Eye (tissue), 1 donor: ENCODE measurements at places on chromosomes 5 and 9.

GRCh38 chr9:119761812-119762211 is 392.6 kb upstream of the BRINP1 start:
- no peak for DNase-seq

DNA sequence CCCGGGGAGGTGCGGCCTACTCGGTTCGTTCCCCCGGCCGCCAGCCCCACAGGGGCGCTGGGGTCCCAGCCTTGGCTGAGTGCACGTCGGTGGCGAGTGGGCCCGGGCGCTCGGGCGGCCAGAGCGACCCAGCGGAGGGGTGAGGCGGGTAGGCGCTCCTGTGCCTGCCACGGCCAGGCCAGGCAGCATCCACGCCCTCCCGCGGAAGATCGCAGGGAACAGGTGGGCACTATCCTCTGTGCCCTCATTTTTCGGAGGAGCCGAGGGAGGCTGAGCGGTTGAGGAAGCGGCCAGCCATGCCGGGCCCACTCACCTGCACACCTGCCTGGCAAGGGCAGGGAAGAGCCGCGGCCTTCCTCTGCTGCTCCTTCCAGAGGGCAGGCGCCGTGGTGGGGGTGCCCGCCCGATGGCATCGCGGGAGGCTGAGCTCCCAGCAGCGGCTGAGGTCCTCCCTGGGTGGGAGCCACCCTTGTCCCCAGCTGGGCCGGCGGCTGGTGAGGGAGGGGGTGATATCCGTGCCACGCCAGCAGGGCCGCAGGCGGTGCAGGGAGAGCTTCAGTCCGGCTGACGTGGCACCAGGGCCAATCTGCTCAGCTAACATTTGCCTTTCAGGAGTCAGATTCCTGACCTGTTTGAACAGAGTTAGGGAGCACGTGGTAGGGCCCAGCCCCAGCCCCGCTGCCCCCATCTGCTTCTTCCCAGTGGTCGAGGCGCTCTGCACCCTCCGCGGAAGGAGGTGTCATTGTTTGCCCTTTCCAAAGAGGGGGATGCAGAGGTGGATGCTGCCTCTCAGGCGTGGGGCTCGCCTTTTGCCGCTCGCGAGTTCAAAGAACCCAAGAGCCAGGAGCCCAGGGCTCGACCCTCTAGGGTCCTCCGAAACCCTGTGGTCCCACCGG is 1.6 kb upstream of the SEC16A start:
- no peak for DNase-seq

GRCh38 chr9:91043811-91044175 is 242.2 kb downstream of the SYK start:
- no peak for DNase-seq

DNA sequence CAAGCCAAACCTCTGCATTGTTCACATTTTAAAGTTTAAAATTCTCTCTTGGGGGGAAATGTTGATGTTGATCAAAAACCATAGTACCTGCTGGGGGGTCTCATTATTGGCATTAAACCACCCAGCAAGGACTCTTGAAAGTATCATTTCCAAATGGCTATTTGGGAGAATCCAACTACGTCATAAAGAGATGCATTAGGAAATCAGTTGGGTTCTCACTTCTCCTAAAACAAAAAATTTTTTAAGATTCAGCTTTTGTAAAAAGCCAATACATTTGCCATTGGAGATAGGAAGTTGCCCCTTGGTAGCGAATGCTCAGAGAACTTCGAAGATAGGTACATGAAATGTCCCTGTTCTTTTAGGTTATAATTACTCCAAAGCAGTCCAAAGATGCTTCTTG is 96.4 kb downstream of the GNAQ start:
- no peak for DNase-seq

DNA sequence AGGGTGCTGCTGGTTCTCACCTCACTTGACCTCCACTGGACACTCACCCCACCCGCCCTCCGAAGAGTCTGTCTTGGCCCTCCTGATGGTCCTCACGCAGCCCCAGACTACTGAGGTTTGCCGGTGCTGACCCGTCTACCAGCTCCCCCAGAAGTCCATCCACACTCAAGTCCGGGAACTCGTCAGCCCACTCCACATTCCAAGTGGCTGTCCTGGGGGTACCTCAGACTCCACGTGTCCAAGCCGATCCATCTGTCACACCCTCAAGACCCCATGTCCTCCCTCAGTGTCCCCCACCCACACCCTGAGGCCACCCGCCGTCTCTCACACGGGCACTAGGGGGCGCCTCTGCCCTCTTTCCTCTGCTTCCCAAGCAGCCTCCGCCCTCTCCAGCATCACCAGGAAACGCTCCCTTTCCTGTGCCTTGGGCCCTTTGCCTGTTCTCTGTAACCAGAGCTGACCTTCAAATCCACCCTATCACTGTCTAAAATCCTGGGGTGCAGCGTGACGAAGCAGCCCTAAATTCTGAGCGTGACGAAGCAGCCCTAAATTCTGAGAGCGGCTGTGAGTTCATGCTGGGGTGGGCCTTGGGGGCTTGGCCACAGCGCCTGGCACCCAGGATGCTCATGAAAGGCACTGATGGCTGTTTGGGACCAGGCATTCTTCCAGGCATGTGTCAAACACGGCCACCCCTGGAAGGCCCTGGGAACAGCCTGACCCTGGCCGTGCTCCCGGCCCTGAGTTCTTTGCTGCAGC is 95.7 kb downstream of the KCNT1 start:
- DNase-seq = peak; percentile 60

DNA sequence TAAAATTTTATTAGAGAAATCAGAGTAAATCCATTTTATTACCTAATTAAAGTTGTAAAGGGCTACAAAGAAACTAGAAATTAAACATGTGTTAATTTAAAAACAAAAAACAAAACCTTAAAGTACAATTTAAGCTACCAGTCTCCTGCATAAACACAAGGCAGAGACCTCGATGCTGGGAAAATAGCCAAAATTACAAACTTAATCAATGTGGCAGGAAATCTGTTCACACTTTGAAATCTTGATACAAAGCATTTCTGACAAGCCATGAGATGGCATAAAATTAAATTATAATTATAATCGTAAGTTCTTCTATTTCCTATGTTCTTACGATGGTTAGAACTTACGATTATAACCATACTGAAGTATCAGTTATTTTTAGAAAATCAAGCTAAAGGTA is 158.0 kb upstream of the FREM1 start:
- no peak for DNase-seq

DNA sequence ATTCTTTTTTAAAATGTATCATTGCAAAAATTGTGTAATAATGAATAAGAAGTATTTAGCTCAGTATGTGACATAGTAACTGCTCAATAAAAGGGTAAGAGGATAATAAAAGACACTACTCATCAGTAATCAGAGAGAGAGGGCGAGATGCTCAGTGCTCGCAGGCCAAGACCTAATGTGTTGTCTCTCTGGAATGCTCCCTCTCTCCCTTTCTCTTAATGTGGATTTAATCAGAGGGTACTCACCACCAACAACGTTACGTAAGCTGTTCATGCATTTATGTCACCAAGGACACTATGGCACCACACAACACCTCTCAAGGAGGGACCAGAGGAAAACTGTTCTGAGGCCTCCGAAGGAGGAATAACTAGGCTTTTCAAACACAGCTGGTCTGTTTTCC is 42.5 kb downstream of the WHRN start:
- DNase-seq = no peak

- DNase-seq = no peak
These were observed 18.6 kb downstream of the RGMB start for GRCh38 chr5:98791898-98792580.

GRCh38 chr9:15635752-15636151 is 82.9 kb downstream of the CCDC171 start:
- DNase-seq = no peak

DNA sequence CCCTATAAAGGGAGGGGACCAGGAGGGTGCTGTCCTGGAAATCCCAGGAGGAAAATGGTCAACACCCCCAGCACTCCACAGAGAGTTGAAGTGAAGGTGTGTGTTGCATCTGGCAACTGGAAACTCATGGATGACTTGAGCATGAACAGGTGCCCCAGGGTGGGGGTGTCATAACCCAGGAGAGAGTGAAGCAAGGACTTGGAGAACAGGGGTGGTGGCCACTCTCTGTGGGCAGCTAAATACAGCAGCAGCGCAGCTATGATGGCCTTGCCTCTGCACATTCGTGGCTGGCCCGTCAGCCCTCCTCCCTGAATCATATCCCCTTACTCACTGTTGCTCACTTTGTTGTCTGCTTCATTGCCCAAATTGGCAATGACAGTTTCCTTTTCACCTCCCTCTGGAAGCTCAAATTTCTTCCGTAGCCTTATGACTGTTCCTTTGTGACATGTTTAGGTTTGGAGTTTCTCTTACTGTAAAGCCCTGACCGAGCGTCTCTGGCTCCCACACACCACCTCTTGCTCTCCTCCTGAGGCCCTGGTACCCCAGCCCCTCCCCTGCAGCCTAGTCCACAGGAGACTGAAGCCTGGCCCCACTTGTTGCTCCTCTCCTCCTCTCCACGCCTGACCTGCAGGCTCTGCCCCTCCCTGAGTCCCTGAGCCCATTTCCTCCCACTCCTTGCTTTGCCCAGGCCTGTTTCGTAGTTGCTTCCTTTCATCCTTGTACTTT is 185.8 kb downstream of the CD180 start:
- DNase-seq = peak; percentile 91

GRCh38 chr5:151213803-151214613 is 9.9 kb downstream of the CCDC69 start:
- DNase-seq = peak; percentile 2

GRCh38 chr5:76674330-76675066 is 41.4 kb upstream of the F2R start:
- DNase-seq = no peak

- no peak for DNase-seq
These were observed 29.0 kb downstream of the ADAM19 start for GRCh38 chr5:157546456-157547100.

- DNase-seq = peak; percentile 21
These were observed 197.0 kb upstream of the VLDLR start for GRCh38 chr9:2424619-2425033.

GRCh38 chr5:54022223-54022622 is 288.1 kb downstream of the ARL15 start:
- DNase-seq = no peak

GRCh38 chr9:21810388-21810787 is 8.0 kb downstream of the MTAP start:
- DNase-seq = no peak

DNA sequence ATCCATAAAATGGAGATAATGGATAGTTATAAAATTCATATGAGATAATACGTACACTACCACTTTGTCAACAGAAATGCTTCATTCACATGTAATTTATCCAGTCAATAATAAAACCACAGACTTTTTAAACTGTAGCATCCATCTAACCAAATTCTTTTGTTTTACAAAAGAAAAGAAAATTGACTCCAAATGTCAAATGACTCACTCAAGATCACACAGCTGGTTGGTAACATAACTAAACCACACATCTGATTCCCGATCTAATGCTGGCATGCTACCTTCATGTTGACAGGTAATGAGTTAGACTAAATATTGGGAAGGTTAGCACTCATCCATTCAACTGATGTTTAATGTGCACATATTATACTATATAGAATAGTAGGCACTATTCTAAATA is 4.9 kb downstream of the FRMD3 start:
- no peak for DNase-seq

- no peak for DNase-seq
These were observed 62.3 kb downstream of the AP3B1 start for GRCh38 chr5:78232163-78232562.

DNA sequence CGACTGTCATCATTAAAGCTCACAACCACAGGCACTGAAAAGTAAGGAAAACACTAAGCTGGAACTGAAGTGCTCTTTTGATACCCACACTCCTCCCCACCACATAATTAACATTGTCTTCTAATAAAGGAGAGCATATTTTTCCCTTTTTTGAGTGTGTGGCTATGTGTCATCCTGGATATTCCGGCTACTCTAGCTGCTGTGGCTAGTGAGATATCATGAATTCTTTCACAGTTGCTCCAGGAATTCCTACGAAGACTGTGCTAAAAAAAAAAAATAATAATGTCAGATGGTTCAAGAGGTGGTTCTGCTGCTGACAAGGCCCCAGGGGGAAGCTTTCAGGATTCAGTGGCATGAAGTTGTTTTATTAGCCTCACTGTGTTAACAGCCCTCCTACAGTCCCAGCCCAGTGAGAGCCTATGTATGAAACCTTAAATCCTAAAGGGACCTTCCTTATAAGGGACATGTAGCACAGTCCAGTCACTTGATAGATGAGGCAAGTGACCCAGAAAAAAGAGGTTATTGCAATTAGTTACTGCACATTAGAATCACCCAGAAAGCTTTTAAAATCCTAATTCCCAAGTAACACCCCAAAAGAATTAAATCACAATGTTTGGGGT is 46.6 kb downstream of the TMEM252 start:
- DNase-seq = peak; percentile 52

GRCh38 chr9:110260911-110261310 is 4.6 kb upstream of the TXN start:
- DNase-seq = no peak

- DNase-seq = no peak
These were observed 115.0 kb upstream of the HMHB1 start for GRCh38 chr5:143696921-143697320.

GRCh38 chr5:1380910-1381309 is 36.0 kb upstream of the CLPTM1L start:
- DNase-seq = no peak

DNA sequence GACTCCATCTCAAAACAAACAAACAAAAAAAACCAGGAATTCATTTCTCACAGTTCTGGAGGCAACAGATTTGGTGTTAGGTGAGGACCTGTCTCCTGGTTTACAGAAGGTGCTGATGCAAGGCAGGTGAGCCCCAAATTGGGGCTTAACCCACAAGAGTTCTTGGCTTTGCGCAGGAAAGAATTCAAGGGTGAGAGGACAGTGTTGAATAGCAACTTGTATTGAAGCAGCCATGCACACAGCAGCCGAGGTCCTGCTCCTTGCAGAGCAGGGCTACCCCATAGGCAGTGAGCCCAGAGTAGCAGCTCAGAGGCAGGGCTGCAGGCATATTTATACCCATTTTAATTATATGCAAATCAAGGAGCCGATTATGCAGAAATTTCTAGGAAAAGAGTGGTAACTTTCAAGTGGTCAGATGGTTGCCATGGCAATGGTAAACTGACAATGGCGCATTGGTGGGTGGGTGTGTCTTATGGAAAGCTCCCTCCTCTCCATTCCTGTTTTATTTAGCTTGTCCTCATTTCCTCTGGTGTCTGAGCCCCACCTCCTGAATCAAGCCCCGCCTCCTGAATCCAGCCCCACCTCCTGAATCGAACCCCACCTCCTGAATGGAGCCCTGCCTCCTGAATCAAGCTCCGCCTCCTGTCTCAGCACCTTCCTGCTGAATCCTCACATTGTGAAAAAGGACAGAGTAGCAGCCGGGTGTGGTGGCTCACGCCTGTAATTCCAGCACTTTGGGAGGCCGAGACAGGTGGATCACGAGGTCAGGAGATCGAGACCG is 34.5 kb upstream of the COL5A1 start:
- no peak for DNase-seq

DNA sequence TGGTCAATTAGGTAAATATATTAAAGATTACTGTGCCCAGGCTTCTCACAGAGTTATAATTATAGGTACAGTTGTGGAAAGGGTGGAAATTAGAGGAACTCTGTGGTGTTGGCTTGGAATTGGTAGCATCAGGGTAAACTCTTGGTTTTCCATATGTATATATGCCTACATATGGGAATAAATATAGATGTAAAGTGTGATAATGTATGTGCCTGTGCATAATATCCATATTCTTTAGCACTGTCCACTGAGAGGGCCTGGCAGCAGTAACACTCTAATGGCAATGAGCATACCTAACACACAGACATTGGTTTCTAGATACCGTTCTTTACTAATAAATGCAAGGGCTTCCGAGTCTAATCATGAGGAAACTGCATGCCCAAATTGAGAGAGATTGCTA is 4.0 kb upstream of the PTPDC1 start:
- no peak for DNase-seq

GRCh38 chr9:107282759-107283622 is at the start of gene RAD23B:
Gene RAD23B (plus strand): TSS chr9:107283279. CDS start chr9:107283630, 351 bp downstream.
- peak; percentile 99 for DNase-seq
